Activated B cell treated with CpG ODN at 0.5 μM for 24 hours (primary cell): ENCODE measurements at places on chromosomes 6 and 20.

GRCh38 chr6:44156494-44157151 lies 2.0 kb upstream of the CAPN11 start:
- no peak for DNase-seq

GRCh38 chr6:6793388-6794250 lies 205.1 kb downstream of the LY86 start:
- DNase-seq = no peak

GRCh38 chr6:40196135-40196518 lies 261.9 kb upstream of the MOCS1 start:
- DNase-seq = no peak

GRCh38 chr6:117072781-117073180 lies 192.6 kb upstream of the VGLL2 start:
- DNase-seq = no peak

- no peak for DNase-seq
Measured at GRCh38 chr20:46984405-46984804, 89.8 kb downstream of the EYA2 start.

- no peak for DNase-seq
Measured at GRCh38 chr6:130858498-130859160, 31.4 kb downstream of the SMLR1 start.

DNA sequence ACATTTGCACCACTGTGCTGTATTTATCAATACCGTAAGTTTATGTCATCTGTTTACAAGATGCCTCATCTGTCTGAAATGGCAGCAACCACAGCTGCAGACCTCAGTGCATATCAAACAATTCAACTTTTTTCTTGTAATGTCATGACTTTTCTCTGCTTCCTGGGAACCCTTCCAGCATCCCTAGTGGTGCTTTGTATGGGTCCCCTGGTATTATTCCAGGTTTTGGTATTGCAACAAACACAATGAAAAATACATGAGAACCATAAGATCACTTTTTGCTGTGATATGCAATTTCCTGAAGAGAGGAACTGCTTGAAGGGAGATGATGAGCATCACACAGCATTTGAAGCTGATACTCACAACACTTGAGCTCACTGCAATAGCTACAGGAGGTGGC lies 12.0 kb upstream of the TXNDC5 start:
- no peak for DNase-seq

- DNase-seq = no peak
Measured at GRCh38 chr6:76837564-76837963, 625.7 kb downstream of the HTR1B start.

- DNase-seq = no peak
Measured at GRCh38 chr6:30821862-30822784, 62.2 kb upstream of the DDR1 start.

DNA sequence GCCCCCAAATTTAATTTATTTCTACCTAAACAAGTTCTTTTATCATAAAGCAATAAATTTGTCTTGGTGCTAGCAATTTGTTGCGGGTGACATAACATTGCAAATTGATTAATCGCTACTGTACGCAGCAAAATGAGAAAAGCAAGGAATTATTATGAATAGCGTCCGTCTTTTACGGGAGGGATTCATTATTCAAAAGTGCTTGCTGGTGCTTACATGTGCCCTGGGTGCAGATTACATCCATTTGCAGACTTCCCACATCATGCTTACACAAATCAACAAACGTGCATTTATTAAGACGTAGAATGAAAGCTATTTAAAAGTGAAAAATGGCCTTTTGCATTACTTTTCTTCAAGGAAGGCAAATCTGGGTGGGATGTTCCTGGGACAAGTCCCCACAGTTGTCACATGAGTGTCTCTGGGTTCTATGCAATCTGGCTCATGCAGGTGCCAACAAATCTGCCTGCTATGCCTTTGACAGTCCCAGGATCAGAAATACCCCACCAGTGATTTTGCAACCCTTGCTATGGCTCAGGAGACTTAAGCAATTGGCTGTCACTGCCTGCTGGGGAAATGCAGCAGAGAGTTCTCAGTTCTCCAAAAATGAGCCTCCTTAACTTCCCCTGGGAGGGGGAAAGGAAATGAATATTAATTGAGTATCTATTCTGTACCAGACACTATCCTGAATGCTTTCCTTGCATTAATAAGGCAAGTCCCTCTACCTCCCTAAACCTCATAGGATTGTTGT lies 30.1 kb upstream of the MAFB start:
- no peak for DNase-seq

DNA sequence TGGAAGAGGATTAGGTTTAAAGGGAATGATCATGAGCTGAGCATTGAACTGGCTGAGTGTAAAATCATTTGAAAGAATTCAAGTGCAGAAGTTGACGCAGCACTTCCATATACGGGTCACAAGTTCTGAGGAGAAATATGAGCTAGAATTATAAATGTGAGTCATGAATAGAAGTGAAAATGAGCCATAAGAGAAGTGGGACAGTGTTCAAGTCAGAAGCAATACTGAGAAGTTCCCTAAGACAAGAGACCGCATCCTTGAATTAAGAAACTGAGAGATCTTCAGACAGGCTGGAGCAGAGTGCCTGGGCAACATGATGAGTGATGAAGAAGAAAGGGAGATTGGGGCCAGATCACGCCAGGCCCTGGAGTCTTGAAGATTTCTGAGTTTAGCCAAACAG lies 209.7 kb downstream of the TBX18 start:
- no peak for DNase-seq

GRCh38 chr6:99416892-99417767 lies 8.0 kb downstream of the PNISR start:
- no peak for DNase-seq

DNA sequence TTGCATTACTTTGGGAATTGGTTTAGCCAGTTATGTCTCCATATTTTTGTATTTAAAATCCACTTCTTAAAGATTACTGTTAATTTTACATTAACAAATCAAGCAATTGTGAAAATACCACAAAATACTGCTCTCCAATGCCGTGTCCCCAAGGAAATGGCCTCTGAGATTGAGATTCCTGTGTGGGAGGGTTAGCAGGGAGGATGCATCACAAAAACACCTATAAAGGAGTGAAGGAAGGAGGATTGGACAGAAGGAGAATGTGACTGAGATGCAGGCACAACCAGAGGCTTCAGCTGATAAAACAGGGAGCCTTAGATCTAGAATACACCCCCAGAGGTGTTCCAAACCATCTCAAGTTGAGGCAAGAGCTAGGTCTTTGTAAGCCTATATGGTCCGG lies 34.2 kb upstream of the NKAIN2 start:
- DNase-seq = no peak

GRCh38 chr6:12548526-12548925 lies 168.0 kb upstream of the PHACTR1 start:
- no peak for DNase-seq

DNA sequence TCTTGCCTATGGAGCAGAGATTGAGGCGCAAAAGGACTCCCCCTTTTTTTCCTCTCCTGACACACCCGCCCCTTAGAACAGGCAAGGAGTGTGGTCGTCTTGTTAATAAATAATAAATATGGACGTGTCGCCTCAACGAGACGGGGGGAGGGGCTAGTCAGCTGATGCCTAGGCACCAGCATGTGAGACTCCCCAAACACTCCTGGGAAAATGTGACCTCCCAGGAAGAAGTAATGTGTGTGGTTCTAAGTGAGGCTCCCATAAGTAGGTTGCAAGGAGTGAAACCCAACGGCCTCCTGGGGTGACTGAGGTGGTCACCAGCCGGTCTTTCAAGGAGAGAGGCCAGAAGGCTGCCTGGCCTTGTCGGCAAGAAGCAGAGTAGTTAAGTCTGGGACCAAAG lies 1.1 kb upstream of the FAXC start:
- DNase-seq = no peak

DNA sequence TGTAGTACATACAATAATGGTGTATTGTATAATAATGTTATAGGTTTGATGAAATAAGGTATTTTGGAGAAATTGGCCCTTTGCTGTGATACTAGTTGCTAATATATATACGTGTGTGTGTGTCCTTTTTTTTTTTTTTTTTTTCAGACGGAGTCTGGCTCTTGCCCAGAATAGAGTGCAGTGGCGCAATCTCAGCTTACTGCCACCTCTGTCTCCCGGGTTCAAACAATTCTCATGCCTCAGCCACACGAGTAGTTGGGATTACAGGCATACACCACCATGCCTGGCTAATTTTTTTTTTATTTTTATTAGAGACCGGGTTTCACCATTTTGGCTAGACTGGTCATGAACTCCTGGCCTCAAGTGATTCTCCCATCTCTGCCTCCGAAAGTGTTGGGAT lies 23.3 kb downstream of the SENP6 start:
- DNase-seq = no peak

- no peak for DNase-seq
Measured at GRCh38 chr20:39986173-39986904, 702.7 kb downstream of the MAFB start.

DNA sequence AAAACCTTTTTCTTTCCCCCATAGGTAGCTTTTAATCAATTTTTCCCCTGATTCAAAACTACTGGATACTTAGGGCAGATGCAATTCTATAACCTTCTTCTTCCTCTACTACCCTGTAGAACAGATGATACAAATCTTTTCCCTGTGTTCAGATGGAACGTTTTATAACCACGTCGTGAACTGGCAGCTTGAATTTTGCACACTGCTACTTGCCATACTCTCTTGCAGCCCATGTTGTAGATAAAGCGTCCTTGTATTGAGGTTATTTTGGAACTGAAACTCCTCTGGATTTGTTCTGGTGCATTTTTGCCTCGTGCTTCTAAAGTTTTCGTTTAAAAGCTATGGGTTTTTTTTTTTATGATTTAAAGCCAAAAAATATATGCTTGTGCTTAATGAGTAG lies 440.2 kb downstream of the RFPL4B start:
- DNase-seq = no peak

- DNase-seq = no peak
Measured at GRCh38 chr6:11779329-11780096, 910 bp upstream of the ADTRP start.

- DNase-seq = no peak
Measured at GRCh38 chr20:42432496-42433334, 757.0 kb downstream of the PTPRT start.

GRCh38 chr20:16175322-16175961 lies 397.8 kb downstream of the KIF16B start:
- DNase-seq = no peak

DNA sequence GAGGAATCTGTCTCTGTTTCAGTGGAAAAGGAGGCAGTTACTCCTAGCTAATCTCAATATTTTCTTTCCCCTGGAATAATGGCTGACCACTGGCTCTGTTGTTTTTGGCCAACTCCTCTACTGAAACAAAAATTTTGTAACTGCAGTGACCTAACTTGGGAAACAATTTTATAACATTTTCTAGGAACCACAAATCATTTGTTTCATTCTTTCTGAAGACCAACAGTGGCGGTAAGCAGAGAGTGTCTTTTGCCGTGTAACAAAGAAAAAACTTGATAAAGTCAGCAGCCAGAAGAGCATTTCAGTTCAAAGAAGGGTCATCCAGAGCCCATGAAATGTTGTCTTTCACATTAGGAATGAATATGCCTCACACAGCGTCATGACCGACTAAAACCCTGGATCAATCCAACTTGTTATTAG lies 11.8 kb upstream of the BFSP1 start:
- DNase-seq = no peak

DNA sequence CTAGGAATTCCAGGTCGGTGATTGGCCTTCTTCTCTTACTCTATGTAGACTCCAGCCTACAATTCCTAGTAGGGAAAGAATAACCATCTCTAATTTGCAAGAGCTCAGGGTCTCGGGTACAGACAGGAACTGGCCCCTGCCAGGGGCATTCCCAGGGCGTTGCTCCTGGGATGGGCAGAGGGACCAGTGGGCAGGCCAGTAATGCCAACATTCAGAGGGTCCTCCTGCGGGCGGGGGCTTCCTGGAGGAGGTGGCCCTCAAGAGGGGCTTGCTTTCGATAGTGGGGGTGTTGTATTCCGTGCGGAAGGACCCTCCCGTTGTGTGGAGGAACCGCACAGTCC lies 129.8 kb upstream of the PRND start:
- no peak for DNase-seq

- no peak for DNase-seq
Measured at GRCh38 chr6:139364302-139364981, 10.0 kb downstream of the CITED2 start.

GRCh38 chr6:87297119-87297518 lies 25.3 kb upstream of the SMIM8 start:
- DNase-seq = no peak

DNA sequence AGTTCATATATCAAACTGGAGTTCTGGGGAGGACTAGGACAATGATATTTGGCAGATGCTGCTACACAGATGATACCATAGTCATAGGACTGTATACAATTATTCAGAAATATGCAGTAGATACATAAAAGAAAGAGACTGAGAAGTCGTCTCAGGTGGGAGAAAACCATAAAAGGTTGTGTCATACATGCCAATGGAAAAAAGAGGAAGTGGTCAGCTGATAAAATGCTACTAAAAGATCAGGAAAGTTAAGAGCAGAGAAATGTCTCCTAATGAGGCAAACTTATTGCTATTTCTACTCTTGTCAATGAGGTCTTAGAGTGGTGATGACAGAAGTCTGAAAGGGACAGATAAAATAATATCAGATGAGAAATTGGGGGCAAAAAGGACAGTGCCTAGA lies 407.6 kb downstream of the COL12A1 start:
- DNase-seq = no peak

- no peak for DNase-seq
Measured at GRCh38 chr6:161132384-161132783, 140.8 kb downstream of the MAP3K4 start.

- no peak for DNase-seq
Measured at GRCh38 chr6:72290620-72291019, 331.2 kb upstream of the KCNQ5 start.

GRCh38 chr6:166589337-166589731 lies 2.9 kb upstream of the RAMACL start:
- no peak for DNase-seq

DNA sequence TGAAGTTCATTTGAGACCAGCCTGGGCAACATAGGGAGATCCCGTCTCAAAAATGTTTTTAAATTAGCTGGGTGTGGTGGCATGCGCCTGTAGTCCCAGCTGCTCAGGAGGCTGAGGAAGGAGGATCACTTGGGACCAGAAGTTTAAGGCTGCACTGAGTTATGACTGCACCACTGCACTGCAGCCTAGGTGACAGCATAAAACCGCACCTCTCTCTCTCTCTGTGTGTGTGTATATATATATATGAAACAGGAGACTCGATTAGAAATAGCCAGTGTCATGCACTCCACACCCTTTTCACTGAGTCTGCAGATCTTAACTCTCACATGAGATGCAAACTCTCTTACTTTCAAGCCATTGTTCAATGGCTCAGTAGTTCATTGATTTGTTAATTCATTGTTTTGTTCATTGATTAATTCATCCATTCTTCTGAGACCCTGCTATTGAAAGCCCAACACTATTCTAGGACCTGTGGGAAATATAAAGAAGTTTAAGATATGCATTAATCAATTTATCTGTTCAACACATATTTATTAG lies 52.4 kb upstream of the MRPS10 start:
- no peak for DNase-seq

DNA sequence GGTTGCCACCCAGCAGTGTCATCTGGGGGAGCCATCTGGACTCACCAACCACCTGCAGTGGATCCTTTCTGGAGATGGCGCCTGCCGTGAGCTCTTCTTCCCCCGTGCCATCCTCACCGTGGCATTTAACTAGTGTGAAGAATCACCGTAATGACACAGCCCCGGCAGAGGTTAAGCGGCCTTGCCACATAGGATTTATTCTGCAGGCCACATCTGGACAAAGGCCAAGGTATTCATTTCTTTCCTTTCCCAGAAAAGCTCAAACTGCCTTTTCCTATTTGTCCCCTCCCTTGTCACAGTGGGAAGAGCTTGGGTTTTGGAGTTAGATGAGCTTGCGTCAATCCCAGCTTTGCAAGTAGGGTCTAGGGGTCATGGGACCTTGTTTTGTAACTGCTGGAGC lies 88.4 kb downstream of the PXDC1 start:
- DNase-seq = no peak
